ENCODE measurements at places on chromosomes 7 and 10. TPM values are rescaled to one million over a fixed set of nuclear protein-coding genes. Genes with fewer than 3 reads are reported as not detected.

DNA sequence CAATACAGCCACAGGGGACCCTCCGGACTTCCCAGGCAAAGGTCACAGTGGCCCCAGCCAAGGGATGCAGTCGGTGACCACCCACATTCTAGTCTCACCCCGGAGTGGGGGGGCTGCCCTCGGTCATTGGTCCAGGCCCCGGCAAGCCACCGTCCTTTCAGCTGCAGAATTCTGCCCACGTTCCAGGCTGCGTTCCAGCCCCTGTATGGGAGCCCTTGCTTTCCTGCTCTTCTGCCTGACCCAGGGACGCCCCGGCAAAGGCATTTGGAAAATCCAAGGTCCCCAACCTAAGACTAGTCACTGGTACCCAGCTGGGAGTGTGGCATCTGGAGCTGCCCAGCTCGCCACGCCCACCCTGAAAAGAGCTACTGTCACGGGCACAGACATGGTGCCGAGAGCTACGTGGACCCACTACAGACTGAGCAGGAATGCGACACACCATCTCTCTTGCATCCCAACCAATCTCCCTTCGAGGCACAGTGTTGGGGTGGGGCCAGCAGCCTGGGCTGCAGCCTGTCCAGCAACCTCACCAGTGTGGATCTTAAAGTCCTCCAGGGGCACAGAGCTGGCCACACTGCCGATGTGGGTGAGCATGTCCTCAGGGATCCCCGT, 18.6 kb downstream of the OGDHL start:
- no peak for DNase-seq

The FEZF1 gene
- 0.67 TPM for total RNA-seq

- no peak for DNase-seq
Observed at GRCh38 chr7:38674513-38674912, 43.3 kb upstream of the AMPH start.

The BAG3 gene
- 24.9 TPM for total RNA-seq

- DNase-seq, result no peak
Observed at GRCh38 chr10:69475433-69475830, 24.2 kb downstream of the TSPAN15 start.

The UPF2 gene
- total RNA-seq, result 21.8 TPM

DNA sequence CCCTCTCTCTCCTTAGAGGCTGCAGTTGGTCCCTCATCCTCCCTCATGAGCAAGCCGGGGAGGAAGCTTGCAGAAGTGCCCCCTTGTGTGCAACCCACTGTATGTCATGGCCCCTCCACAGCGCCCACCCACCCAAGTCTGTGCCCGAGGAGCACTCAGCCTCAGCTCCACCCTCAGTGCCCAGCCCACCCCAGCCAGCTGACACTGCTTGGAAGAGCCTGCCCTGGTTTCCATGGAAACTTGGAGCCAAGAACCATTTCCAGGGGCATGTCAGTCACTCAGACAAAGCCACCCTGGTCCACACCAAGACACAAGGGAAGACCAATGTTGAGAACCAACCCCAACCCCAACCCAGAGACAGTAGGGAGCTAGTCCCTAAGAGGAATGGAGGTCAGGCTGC, 79.5 kb downstream of the PAX2 start:
- DNase-seq, result no peak

DNA sequence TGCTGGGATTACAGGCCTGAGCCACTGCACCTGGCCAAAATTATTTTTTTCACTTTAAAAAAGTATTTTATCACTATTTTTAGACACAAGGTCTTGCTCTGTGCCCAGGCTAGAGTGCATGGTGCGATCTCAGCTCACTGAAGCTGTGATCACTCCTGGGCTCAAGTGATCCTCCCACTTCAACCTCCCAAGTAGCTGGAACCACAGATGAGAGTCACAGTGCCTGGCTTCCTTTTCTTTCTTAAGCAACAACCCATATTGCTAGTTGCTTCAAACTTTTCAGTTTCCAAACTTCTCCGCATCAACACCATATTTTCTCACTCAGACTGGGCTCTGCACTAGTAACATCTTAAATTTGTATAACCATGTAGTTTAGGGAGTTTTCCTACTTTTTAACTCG, 9.5 kb upstream of the SMC3 start:
- DNase-seq, result no peak

The ECHS1 gene
- 127 TPM for total RNA-seq

DNA sequence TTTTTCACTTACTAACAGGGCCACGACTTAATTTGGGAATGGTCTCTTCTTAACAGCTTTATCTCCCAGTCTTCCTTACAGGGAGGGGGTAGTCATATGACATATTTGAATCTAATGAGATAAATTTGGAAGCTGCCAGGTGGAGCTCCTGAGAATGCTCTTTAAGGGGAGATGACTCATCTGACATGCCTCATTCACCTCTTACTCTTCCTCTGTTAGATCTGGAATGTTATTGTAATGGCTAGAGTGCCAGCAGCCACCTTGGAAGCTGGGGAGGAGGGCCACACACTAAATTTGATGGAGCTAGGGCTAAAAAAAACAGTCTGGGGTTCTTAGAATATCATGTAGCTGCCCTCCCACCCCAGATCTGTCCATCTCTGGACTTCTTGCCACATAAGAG, 22.7 kb downstream of the HECW1 start:
- no peak for DNase-seq

The SEMA3D gene
- total RNA-seq, result 87.6 TPM

The TBC1D12 gene
- total RNA-seq, result 9.0 TPM

DNA sequence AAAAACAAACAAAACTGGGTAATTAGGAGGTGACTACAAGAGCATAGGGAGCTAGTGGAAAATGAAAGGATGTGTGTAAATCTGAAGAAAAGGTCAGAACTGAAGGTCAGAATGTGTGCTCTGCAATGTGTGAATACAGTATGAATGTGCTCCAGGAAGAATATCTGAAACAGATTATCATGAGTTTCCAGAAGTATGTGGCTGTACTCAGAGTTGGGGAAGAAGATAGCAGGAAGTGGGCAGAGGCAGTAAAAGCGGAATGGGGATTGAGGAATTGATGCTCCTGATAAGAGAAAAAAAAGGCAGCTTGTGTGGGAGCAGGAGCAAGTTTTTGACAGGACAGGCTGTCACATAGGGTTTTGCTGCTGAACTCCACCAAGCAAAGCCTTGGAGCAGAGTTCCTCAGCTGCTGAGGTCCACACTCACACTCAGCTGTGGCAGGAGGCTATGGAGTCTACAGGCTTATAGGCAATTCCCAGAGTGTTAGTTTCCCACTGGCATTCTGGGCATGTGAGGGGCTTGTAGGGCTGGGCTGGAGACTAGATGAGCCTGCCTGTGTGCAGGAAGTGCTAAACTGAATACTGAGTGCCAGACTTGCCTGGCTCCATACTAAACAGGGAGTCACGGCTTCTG, 22.9 kb downstream of the H2AZ2 start:
- no peak for DNase-seq

- DNase-seq, result no peak
Observed at GRCh38 chr7:154212861-154213260, 160.7 kb downstream of the DPP6 start.

- no peak for DNase-seq
Observed at GRCh38 chr7:82200601-82201000, 243.0 kb downstream of the CACNA2D1 start.

The VSTM2A gene
- total RNA-seq, result 30.7 TPM

- DNase-seq, result no peak
Observed at GRCh38 chr10:72291019-72291532, 17.4 kb downstream of the DDIT4 start.

GRCh38 chr10:13500201-13500600, 28.6 kb downstream of the BEND7 start:
- no peak for DNase-seq

The FAM25C gene
- total RNA-seq, result not detected

GRCh38 chr10:1737222-1738061, at the start of gene ADARB2:
Gene ADARB2 (minus strand): TSS chr10:1737525.
- peak; percentile 78 for DNase-seq

GRCh38 chr10:92761571-92761970, 71.8 kb downstream of the HHEX start:
- DNase-seq, result no peak

The LRIT1 gene
- total RNA-seq, result not detected

- no peak for DNase-seq
Observed at GRCh38 chr7:86933295-86933845, 126.1 kb downstream of the ELAPOR2 start.

GRCh38 chr7:23604296-23604640, 7.1 kb downstream of the CCDC126 start:
- no peak for DNase-seq
